Stimulated activated CD8-positive, alpha-beta memory T cell treated with anti-CD3 and anti-CD28 coated beads, Interleukin-4, amount 100 ng/mL, for 4 hours (primary cell): ENCODE measurements at places on chromosomes 2 and 18.

GRCh38 chr2:42060028-42060427 lies 12.2 kb downstream of the PKDCC start:
- no peak for DNase-seq

- DNase-seq = no peak
Measured at GRCh38 chr18:50853863-50854271, 25.1 kb upstream of the ME2 start.

DNA sequence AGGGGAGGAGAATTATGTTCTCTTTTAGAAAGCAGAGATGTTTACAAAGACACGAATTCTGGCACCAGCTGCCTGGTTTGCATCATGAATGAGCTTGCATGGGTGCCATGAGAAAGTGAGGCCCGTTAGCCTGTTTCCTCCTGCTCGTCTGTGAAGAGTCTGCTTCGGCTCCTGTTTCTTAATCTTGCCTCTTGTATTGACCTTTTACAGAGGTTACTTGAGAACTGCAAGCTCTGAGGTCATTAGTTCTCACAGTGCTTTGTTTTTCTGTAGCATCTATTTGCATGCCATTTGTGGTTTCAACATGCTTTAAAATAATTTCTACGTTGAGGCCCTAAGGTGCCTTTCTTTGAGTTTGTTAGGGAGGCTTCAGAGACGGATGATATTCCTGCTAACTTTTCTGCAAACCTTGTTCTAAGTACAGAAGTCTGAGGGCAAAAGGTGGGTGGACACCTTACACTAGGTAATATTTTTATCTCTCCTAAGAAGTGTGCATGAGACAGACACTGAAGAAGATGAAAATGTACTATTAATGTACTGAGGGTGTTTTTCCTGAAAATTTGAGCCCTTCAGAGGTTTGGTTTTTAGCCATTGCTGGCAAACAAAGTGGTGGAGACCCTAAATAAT lies 53.4 kb upstream of the LINC00305 start:
- no peak for DNase-seq

DNA sequence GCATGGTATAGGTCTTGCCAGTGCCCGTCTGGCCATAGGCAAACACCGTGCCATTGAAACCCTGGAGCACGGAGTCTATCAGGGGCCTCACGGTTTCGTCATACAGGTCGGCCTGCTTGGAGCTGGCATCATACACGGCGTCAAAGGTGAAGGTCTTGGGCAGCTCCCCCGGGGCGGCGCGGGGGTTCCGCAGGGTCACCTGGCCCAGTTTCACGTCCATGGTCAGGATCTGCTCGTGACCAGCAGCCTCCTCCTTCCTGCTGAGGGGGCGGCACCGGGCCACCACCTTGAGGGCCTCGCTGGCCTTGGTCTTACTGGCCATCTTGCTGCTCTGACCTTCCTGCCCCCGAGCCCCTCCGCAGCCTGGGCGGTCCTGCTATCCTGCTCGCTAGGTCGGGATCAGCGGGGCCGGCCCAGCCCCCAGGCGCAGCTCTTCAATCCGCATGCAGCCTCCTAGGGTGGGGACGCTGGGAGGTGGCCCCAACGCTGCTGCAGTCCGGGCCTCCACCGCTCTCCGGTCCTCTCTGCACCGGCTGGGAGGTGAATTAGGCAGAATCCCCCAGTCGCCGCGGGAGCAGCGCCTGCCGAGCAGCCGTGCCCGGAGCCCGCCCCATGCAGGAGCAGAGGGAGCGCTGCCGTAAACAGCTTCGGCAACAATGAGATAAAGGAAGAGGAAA lies 563 bp downstream of the KIF3C start:
- DNase-seq = no peak

- DNase-seq = peak; percentile 1
Measured at GRCh38 chr2:201860636-201861066, 54.3 kb downstream of the CDK15 start.

- no peak for DNase-seq
Measured at GRCh38 chr2:119248311-119248710, 24.7 kb downstream of the STEAP3 start.

GRCh38 chr2:126839796-126840195 lies 58.9 kb upstream of the TEX51 start:
- DNase-seq = no peak

GRCh38 chr2:124566518-124566970 lies 541.5 kb downstream of the CNTNAP5 start:
- DNase-seq = no peak

- DNase-seq = no peak
Measured at GRCh38 chr2:242056785-242057184, 187.3 kb downstream of the RTP5 start.

DNA sequence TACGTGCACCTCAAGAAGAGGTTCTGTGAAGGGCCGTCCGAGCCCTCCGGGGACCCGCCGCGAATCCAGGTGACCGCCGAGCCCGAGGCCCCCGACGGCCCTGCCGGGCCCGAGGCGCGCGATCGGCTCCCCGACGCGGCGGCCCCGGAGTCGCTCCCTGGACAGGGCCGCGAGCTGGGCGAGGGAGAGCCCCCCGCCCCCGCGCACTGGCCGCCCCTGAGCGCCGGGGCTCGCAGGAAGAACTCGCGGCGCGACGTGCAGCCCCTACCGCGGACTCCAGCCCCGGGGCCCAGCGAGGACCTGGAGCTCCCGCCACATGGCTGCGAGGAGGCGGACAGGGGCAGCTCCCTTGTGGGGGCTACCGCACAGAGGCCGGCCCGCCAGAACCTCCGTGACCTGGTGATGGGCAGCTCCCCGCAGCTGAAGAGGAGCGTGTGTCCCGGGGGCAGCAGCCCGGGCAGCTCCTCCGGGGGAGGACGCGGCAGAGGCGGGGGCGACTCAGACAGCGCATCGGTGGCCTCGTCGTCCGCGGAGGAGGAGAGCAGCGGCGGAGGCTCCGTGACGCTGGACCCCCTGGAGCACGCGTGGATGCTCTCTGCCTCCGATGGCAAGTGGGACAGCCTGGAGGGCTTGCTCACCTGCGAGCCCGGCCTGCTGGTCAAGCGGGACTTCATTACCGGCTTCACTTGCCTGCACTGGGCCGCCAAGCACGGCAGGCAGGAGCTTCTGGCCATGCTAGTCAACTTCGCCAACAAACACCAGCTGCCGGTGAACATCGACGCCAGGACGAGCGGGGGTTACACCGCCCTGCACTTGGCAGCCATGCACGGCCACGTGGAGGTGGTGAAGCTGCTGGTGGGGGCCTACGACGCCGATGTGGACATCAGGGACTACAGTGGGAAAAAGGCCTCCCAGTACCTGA lies 812 bp downstream of the SOWAHC start:
- DNase-seq = no peak

DNA sequence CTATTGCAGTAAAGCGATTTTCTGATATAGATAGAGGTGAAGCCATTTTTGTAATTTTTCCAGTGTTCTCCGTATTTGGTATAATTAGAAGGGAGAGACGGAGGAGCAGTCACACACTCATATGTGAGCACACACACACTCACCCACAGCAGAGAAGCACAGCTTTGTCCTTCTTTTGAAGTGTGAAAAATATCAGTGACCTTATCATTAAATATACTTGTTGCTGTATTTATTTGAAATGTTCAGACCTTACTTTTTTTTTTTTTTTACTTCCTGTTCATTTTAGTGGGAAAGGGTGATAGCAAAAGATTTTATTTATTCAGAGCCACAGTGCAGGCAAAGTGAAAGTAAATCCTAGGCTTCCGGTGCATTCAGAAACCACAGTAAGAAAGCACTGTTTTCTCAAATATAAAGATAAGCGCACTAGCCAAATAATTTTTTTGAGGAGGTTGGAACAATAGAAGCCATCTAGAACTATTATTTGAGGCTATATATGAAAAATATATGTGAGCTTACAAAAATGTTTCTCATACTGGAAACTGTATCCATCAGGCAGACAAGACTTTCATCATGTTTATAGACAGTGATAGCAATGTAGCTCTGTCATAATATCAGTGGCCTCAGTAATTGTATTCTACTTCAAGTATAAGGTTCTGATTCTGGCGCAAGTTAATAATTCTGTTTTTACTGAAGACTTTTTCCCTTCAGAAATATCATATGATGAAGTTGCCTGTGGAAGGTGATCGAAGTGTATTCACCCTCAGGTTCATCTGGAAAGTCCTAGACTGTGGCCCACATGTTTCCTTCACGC lies 37.2 kb downstream of the TSHZ1 start:
- no peak for DNase-seq

GRCh38 chr2:218679119-218679518 lies 7.2 kb downstream of the STK36 start:
- no peak for DNase-seq

- no peak for DNase-seq
Measured at GRCh38 chr18:8623549-8624106, 14.4 kb downstream of the RAB12 start.

GRCh38 chr2:186887107-186888090 lies 38.4 kb upstream of the ZSWIM2 start:
- no peak for DNase-seq

GRCh38 chr2:195388028-195388427 lies 269.0 kb upstream of the SLC39A10 start:
- DNase-seq = no peak

DNA sequence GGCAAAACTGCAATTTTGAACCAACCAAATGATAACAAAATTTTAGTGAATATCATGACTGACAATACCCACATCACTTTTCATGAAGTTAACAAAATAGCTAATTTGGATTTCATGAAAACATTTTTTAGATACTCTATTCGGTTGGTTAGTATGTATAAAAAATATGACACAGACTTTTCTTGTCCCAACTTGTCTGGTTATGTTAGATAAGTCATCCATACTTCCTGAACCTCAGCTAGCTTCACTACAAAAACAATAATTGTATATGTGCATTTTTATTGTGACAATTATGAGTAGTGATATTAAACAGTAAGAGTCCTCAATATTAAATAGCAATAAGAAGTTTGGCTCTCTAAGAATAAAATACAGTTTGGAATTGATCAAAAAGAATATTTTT lies 408.1 kb upstream of the DSEL start:
- DNase-seq = no peak

- DNase-seq = no peak
Measured at GRCh38 chr2:38056216-38056615, 19.7 kb downstream of the CYP1B1 start.

- no peak for DNase-seq
Measured at GRCh38 chr2:231512222-231512621, 18.0 kb downstream of the NMUR1 start.

DNA sequence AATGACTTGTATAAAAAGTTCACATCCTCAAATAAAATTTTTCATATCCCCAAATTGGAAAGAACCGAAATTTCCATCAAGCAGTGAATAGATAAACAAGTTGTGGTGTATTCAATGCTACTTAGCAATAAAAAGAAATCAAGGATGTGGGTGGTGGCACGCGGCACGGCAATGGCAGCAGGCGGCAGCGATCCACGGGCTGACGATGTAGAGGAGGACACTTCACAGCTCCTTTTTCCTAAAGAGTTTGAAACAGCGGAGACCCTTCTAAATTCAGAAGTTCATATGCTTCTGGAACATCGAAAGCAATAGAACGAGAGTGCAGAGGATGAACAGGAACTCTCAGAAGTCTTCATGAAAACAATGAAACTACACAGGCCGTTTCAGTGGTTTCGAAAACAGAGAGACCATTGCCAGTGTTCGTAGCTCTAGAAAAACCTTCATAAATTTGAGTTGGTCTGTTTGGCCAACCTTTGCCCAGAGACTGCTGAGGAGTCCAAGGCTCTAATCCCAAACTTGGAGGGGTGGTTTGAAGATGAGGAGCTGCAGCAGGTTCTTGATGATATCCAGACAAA lies 9.8 kb upstream of the IL36A start:
- DNase-seq = no peak

DNA sequence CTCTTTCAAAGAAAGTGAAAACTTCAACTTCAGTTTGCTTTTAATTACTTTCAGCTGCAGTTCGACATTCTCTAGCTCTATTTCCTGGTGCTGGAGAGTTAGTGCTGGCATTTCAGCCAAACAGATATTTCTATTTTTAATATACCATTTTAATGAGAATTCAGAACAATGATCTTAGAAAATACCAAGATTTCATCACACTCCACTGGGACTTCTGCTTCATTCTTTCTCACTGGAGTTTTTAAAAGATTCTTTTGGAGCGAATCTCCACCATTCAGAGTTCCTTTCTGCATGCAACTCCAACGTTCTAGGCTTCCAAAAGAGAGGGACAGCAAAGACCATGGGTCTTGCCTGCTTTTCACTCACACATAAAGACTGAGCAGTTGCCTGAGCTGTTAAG lies 94.2 kb downstream of the CABLES1 start:
- no peak for DNase-seq

- no peak for DNase-seq
Measured at GRCh38 chr2:69279931-69280681, 106.9 kb downstream of the GFPT1 start.

- no peak for DNase-seq
Measured at GRCh38 chr2:30716123-30716900, 90.9 kb downstream of the CAPN13 start.

GRCh38 chr2:205686056-205686782 lies 3.9 kb downstream of the NRP2 start:
- no peak for DNase-seq

DNA sequence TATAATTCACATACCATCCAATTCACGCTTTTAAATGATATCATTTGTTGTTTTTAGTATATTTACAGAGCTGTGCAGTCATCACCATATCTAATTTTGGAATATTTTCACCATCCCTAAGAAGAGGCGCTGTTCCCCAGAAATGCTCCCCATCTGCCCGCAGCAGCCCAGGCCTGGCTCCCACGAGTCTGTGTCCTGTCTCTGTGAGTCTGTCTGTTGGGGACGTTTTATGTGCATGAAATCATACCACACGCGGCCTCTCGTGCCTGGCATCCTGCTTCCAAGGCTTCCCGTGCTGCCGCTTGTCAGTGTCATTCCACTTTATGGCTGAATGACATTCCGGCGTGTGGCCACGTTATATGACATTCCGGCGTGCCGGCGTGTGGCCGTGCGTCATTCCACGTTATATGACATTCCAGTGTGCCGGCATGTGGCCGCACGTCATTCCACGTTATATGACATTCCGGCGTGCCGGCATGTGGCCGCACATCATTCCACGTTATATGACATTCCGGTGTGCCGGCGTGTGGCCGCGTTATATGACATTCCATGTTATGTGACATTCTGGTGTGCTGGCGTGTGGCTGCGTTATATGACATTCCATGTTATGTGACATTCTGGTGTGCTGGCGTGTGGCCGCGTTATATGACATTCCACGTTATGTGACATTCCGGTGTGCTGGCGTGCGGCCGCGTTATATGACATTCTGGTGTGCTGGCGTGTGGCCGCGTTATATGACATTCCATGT lies 276.4 kb downstream of the TWIST2 start:
- DNase-seq = no peak

- DNase-seq = no peak
Measured at GRCh38 chr2:66030553-66030952, 404.4 kb upstream of the MEIS1 start.
